Diencephalon (tissue), 1 donor: ENCODE measurements at places on chromosomes 11 and 22. TPM values are rescaled to one million over a fixed set of nuclear protein-coding genes. Genes with fewer than 3 reads are reported as not detected.

Gene OR10G7
- total RNA-seq: not detected

Gene ARHGAP20
- 27.2 TPM for total RNA-seq

Gene PRG3
- not detected for total RNA-seq

Gene SYT8
- not detected for total RNA-seq

Gene CHRDL2
- not detected for total RNA-seq

Gene WNT11
- total RNA-seq: 0.69 TPM

Gene NDUFS8
- 80.7 TPM for total RNA-seq

Gene IGLL1
- total RNA-seq: not detected

Gene MS4A5
- total RNA-seq: not detected

Gene SLC5A12
- total RNA-seq: 0.46 TPM

Gene DNAJB13
- total RNA-seq: 0.23 TPM

Gene PRDX5
- total RNA-seq: 200 TPM
